ENCODE measurements at places on chromosomes 7 and 10.

DNA sequence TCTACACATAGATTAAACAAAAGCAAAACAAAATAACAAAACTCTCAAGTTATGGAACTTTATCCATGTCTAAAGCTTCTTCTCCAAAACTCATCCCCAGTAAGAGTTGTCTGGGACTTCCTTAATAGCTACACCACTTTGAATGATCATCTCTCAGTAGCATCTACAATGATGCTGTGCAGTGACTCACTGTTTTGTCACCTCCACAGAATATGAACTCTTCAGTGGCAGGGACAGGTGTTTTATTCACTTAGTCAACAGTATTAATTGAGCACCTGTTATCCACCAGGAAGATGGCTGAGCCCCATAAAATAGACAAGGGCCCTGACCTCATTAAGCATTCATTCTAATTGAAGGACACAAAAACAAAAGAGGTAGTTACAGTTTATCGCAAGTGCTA is 350.7 kb downstream of the ELMO1 start:
- peak; percentile 32 for ATAC-seq

- no peak for ATAC-seq
Measured at GRCh38 chr10:77036993-77037734, 600.4 kb downstream of the KCNMA1 start.

- no peak for ATAC-seq
Measured at GRCh38 chr10:126337251-126337810, 50.9 kb downstream of the ADAM12 start.

- ATAC-seq = no peak
Measured at GRCh38 chr7:81361769-81362312, 408.0 kb downstream of the HGF start.

DNA sequence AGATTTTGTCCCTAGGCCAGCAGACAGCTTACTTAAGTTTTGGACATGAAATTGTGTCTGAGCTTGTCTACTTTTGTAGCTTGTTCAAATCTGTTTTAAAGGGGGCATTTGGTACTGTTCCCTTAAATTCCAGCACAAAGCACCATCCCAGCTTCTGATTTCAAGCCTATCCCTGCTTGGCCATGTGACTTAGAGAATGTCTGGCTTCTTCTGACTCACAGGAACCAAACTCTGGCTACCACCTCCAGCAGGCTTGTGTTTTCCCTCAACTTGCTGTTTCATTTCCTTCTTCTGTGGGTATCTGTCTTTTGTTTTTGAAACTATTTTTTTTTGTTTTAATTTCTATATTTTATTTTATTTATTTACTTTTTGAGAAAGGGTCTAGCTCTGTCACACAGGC is 97.9 kb upstream of the FZD8 start:
- no peak for ATAC-seq

GRCh38 chr10:126979311-126979710 is 74.1 kb downstream of the DOCK1 start:
- no peak for ATAC-seq

DNA sequence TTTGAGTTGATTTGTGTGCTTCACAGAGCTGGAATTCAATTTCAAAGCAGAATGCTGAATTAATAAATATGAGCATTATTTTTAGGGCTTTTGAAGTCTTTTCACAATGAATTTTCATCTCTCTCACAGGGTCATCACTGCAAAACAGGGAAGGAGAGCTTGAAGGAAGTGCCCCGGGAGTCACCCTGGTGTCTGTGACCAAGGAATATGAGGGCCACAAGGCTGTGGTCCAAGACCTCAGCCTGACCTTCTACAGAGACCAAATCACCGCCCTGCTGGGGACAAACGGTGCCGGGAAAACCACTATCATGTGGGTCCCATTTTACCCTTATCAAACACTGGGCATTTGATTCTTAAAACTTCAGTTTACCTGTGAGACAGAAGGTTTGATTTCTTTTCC is 217.7 kb downstream of the ABCA13 start:
- ATAC-seq = no peak

- ATAC-seq = peak; percentile 41
Measured at GRCh38 chr10:96043893-96044715, 721 bp downstream of the CCNJ start.

DNA sequence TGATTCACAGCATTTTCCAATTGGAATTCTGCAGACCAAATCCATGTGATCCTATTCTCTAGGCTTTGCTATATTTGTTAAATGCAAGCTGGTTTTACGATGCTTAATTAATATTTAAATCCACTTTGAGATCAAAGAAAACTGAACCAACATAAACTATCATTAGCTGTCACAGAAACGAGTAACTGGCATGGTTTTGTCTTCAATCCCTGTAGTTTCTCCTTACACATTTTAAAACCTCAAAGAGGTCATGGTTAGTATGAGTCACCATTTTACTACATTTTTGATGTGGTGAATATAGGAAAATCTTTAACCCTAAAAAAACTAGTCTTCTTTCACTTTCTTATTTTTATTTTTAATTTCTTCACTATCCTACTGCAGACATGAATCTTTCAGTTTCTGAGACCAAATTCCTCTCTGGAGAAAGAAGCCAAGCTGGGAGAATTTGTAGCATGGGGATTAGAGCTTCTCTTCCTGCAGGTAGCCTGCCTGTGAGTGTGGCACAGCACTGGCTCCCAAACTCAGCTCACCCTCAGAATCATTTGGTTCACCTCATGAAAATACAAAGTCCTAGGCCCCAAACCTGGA is 8.7 kb upstream of the LIPM start:
- peak; percentile 86 for ATAC-seq

DNA sequence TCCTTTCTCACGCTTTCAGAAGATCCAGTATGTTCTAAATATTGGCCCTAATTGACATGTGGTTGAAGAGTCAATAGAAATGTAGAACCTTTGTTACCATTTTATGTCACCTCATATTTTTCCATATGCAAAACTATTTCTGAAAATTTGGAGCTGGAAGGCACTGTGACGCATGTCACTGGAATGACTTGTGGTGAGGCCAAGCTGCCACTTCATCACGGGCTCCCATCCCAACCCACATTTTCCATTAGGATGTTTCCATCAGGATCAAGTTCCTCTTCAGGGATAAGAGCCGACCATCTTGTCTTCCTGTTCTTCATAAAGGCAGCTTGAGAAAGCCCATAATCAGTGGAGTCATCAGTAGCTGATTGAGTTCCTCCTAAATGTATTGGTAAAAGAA is 1241.7 kb downstream of the GATA3 start:
- ATAC-seq = no peak

DNA sequence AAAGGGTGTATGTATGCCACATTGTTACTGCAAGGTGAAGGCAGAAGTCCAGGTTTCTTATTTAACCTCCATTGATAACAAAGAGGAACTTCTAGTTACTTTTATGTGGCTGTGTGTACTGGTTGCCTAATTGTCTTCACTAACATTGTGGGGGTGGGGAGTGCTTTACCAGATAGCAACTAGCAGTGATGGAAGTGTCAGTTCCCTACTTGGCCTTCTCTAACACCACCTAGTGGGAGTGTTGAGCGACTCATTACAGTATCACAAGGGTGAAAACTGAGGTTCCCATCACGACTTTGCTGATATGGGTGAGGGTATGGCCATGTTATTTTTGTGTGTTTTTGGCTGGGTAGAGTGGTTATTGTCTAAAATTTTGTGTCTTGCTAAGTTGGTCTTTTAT is 274.4 kb downstream of the THSD7A start:
- no peak for ATAC-seq

GRCh38 chr7:141663081-141663849 is 38.7 kb downstream of the DENND11 start:
- ATAC-seq = peak; percentile 43

GRCh38 chr7:40175725-40176510 is 41.1 kb downstream of the SUGCT start:
- no peak for ATAC-seq

- ATAC-seq = no peak
Measured at GRCh38 chr10:600876-601659, 88.4 kb downstream of the DIP2C start.

GRCh38 chr10:30742471-30742870 is 112.9 kb upstream of the LYZL2 start:
- peak; percentile 46 for ATAC-seq

DNA sequence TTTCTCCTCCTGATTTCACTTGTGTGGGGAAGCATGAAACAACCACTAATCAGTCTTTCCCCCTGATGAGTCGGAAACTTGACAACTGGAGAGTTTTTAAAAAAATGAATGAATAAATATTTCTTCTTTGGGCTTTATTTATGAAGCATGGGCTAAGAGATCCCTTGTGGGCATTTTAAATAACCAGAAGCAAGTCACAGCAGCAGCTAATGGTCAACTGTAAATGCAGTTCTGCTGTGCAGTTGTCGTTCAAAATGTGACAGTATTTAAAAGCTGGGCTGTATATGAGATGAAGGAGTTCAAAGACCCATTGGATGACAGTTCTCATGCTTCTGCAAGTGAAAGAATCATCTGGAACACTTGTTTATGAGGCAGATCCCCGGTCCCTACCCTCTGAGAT is 54.1 kb downstream of the STEAP1B start:
- ATAC-seq = no peak

GRCh38 chr10:99551616-99552015 is 18.9 kb downstream of the NKX2-3 start:
- ATAC-seq = no peak

- no peak for ATAC-seq
Measured at GRCh38 chr10:127919418-127920271, 12.7 kb downstream of the PTPRE start.

- ATAC-seq = no peak
Measured at GRCh38 chr10:97850446-97850845, 803 bp downstream of the GOLGA7B start.

GRCh38 chr10:114328874-114329273 is 75.4 kb downstream of the AFAP1L2 start:
- no peak for ATAC-seq

GRCh38 chr10:97047083-97047736 is 138.5 kb downstream of the SLIT1 start:
- no peak for ATAC-seq

DNA sequence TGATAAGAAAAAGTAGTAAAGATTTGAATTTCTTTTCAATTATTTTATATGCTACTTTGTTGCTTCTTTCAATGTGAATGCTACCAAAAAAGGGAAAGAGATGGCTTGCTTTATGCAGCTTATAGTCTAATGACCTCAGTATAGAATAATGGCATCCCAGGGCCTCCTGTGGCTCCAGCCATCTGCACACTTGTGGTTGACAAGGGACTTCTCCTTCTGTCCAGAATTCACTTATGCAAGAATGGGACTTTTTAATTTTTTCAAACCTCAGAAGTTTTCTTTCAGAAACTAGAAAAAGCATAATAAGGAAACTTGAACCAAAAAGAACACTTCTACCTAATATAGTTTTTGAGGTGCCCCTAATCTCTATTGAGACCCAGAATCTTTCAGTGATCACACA is 310.9 kb downstream of the CTNNA3 start:
- no peak for ATAC-seq

- no peak for ATAC-seq
Measured at GRCh38 chr7:137762334-137762733, 84.4 kb downstream of the DGKI start.

- ATAC-seq = peak; percentile 31
Measured at GRCh38 chr7:150754951-150755350, 17.7 kb downstream of the GIMAP5 start.

GRCh38 chr7:30752979-30753378 is 1.0 kb downstream of the INMT start:
- ATAC-seq = no peak

GRCh38 chr10:110168601-110169481 is 38.6 kb upstream of the MXI1 start:
- ATAC-seq = peak; percentile 39

GRCh38 chr10:131093795-131094366 is 217.6 kb downstream of the TCERG1L start:
- no peak for ATAC-seq

GRCh38 chr10:241451-241850 is 106.2 kb downstream of the ZMYND11 start:
- no peak for ATAC-seq

GRCh38 chr7:27196287-27196767 is 3.6 kb downstream of the HOXA13 start:
- no peak for ATAC-seq

- peak; percentile 36 for ATAC-seq
Measured at GRCh38 chr7:37786741-37787569, 61.4 kb upstream of the NME8 start.

- ATAC-seq = no peak
Measured at GRCh38 chr7:34136698-34137097, 231.4 kb downstream of the BMPER start.

GRCh38 chr10:116239229-116239628 is 33.8 kb downstream of the GFRA1 start:
- ATAC-seq = no peak

DNA sequence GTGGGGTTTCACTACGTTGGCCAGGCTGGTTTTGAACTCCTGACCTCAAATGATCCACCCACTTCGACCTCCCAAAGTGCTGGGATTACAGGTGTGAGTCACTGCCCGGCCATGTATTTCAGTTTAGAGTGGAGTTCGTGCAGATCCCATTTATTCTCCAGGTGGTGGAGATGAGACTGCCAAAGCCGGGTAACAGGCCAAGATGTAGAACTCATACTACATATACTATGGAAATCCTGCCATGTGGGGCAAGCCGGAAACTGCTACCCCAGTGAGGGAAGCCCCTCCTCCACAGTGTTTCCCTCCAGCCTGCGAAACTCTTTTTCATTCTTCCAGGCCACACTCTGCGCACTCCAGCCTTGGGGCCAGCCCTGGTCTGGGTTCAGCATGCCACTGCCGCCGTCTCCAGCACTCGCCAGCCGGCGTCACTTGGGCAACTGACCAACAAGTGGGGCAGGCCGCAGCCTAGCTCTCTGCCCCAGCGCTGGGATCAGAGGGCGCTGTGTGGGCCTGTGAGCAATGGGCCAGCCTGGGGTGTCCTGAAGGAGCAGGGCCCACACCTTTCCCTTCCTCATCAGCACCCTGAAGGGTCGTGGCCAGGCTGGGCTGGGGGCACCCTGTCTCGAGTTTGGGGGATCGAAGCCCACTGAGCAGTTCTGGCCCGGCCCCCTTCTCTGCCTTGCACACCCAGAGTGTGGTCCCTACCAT is 122.0 kb downstream of the TRRAP start:
- ATAC-seq = no peak

- ATAC-seq = no peak
Measured at GRCh38 chr7:124489925-124490324, 275.7 kb downstream of the GPR37 start.

- no peak for ATAC-seq
Measured at GRCh38 chr7:22240904-22241571, 115.9 kb downstream of the RAPGEF5 start.

DNA sequence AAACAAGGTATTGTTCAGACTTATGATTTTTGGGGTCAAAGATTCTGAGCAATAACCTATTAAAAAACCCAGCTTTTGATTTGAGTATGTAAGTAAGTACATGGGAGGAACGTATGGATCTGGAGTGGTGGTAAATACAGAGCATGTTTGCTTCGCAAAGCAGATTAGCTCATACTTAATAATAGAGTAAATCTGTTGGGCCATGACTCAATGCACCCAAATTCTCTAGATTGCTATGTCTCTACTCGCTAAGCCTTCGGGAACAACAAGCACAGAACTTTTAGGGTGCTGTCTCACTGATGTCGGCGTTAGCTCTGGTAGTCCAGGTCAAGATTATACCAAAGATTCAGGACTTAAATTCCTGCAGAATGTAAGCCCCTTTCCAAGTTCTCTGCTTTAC is 807 bp upstream of the MINPP1 start:
- ATAC-seq = no peak

All from activated CD4-positive, CD25-positive, alpha-beta regulatory T cell treated with anti-CD3 and anti-CD28 coated beads, Interleukin-2, amount 50 U/mL, for 24 hours (primary cell).